NCI-H226 (cell line): ENCODE measurements at places on chromosomes 6 and 20.

GRCh38 chr6:74434171-74434570 lies 738.2 kb downstream of the CD109 start:
- no peak for DNase-seq

DNA sequence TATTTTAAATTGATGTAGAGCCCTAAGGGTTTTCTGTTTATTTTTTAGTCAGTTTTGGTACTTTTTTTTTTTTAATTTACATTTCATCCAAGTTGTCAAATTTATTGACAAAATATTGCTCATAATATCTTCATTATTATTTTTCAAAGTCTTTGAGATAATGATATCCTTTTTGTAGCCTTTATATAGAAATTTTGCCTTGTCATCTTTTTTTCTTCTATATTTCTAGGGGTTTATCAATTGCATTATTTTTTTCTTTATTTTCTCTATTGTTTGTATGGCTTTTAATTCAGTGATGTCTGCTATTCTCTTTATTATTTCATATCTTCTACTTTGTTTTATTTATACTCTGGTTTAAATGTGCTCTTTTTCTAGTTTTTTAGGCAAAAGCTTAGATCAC lies 863.0 kb upstream of the GJE1 start:
- no peak for DNase-seq

DNA sequence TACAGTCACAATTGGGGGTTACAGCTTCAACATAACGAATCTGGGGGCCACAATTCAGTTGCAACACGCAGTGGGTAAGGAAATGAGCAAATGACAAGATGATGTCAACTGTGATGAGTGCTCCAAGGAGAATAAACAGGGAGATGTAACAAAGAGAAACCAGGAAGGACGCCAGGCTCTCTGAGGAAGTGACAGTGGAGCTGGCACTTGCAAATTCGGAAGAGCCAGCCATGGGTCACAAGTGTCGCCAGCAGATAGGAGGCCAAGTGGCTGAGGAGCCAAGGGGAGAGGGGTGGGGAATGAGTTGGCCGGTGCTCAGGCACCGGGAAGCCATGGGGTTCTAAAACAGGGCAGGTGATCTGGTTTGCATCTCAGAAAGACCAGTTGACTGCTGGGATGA lies 136.4 kb downstream of the EYA2 start:
- no peak for DNase-seq

- DNase-seq: peak; percentile 41
These were observed 76.7 kb downstream of the CEP162 start for GRCh38 chr6:84150705-84151104.

- DNase-seq: no peak
These were observed 4.5 kb upstream of the RAB44 start for GRCh38 chr6:36692861-36693702.

DNA sequence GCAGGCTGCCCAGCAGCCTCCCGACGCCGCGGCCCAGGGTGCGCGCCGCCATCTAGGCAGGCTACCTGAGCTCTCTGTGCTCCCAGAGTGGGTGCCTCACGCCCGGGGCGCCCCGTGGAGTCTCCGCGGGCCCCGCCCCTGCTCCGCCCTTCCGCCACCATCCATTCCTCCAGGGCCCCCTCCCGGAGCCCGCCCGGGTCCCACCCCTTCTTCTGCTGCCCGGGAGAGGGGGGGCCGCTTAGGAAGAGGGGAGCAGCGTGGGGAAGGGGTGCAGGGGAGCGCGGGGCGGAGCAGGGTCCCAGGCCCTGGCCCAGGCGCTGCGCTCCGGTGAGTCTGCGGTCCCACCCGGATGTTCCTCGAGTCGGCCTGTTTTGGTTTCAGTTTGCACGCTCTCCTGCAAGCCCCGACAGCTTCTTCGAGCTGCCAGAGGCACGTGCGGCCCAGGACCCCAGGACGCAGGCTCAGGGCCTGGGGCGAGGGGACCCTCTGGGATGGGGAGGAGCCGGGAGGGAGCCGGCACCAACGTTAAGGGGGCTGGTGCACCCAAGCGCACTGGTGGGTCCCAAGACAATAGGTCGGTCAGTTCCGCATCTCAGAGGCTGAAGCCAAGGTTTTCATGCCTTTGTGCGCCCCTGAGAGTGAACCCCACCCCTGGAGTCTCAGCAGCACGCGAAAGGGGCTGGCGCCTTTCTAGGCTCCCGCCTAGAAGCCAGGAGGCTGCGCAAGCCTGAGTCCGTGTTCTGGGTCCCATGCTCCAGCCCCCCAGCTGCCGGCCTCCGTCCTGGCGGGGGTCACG lies at the start of gene ACSS1:
TSS of gene ACSS1 (minus strand) at position 89 of the 796 bp plus-strand sequence. CDS start at position 52, 37 bp downstream.
- no peak for DNase-seq

DNA sequence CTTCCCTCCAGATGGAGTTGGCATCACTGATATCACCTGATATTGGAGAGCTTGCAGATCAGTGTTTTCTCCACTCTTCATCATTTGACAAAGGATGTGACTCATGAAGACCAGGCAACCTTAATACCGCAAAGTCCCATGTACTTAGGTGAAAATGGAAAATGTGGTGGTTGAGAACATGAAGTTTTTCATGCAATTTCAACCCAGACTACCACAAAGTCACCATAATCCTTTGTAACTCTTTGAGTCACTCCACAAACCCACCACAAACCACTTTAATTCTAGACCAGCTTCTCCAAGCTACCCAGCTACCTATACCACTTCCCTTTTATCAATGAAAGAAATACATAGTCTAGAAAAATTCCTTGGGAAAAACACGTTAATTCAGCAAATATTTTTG lies 7.1 kb downstream of the NHLRC1 start:
- DNase-seq: no peak

DNA sequence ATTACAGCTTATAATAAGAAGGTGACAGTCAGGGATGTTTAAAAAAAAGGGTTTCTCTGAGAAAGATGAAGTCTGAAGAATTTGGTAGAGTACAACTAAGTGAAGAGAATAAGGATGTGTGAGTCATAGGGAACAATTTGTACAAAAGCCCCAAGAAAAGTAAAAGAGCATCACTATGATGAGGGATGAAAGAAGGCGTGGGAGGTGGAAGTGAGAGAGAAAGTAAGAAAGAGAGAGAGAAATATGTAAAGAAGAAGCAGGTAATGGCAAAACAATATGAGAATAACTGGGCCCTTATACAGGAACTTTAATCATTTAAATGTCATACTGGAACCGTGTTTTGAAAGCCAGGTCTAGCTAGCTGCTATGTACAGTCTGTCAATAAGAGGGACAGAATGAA lies 179.4 kb downstream of the ASCC3 start:
- no peak for DNase-seq

DNA sequence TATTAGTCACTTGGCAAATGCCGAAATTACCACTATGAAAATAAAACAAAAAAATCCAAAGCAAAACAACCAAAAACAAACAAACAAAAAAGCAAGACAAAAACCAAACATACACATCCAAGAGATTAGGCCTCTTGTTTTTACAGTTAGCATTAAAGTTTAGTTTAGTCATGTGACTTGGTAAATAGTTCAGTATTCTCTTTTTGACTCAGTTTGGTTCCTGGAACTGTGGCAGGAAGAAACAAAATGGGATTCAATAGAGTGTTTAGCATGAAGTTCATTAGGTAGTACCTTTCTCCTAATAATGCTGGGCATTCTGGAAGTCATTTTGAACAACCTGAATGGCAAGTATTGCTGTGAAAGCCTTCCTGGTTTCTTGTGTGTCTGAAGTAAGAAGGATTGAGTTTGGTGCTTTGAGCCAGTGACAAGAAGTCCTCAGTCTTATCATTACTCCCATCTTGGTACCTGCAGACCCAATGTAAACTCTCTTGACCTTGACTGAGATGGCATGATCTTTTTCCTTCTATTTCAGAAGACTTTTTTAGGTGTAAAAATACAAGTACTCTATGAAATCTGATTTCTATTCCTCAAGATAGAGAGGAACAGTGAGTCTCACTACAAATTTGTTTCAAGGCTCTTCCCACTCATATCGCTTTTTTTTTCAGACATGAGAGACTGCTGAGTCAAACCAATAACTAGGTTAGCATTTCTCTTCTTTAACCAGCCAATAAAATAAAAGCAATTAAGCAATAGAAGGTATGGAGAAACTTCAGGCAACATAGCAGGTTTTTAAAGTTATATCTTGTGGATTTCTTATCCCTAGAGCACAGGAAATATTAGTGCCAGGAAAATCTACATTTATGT lies 223.6 kb upstream of the PREP start:
- DNase-seq: no peak

- no peak for DNase-seq
These were observed 125.1 kb downstream of the LY86 start for GRCh38 chr6:6713657-6714056.

- peak; percentile 71 for DNase-seq
These were observed 9.4 kb upstream of the ARMC12 start for GRCh38 chr6:35727231-35727934.

GRCh38 chr6:91097364-91097763 lies 510.5 kb upstream of the MAP3K7 start:
- DNase-seq: no peak

GRCh38 chr20:45111799-45112471 lies 3.0 kb downstream of the WFDC5 start:
- no peak for DNase-seq

DNA sequence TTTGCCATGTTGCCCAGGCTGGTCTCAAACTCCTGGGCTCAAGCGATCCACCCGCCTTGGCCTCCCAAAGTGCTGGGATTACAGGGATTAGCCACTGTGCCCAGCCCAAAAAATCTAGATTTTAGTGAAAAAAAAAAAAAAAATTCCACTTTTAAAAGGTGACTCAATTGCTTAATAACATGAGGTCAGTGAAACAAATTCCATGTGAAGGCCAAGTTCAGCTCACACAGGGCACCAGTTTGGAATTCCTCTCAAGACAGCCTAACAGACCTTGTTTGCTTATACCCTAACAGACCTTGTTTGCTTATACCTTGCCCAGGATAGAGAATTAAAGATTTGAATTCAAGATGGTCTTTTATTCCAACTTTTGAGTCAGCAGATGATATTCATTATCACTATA lies 5.1 kb downstream of the RRBP1 start:
- no peak for DNase-seq
